Mesothelial cell of epicardium (in vitro differentiated cells): ENCODE measurements at places on chromosomes 16 and 17. TPM values are rescaled to one million over a fixed set of nuclear protein-coding genes. Genes with fewer than 3 reads are reported as not detected.

CA5A gene
- not detected in 3 replicates for total RNA-seq

MYH1 gene
- total RNA-seq = not detected in 3 replicates

PSME3IP1 gene
- 105 to 112 TPM (median 107 TPM) in 3 replicates for total RNA-seq

GRCh38 chr17:41402161-41402560 is 4.8 kb upstream of the KRT31 start:
- no peak for DNase-seq

- no peak for DNase-seq
Observed at GRCh38 chr16:1279945-1280589, 24.2 kb downstream of the TPSD1 start.

GRCh38 chr17:35875072-35875799 is 4.9 kb downstream of the CCL5 start:
- no peak for DNase-seq

GRCh38 chr17:17931159-17931558 is 41.0 kb downstream of the TOM1L2 start:
- no peak for DNase-seq

GRCh38 chr16:24568392-24568791 is 29.0 kb downstream of the RBBP6 start:
- no peak for DNase-seq

GRCh38 chr17:66675991-66676371 is 158.9 kb upstream of the CACNG5 start:
- DNase-seq = no peak

- DNase-seq = no peak
Observed at GRCh38 chr16:82699711-82700495, 73.1 kb downstream of the CDH13 start.

GRCh38 chr17:75888484-75888883 is 8.3 kb downstream of the TRIM65 start:
- DNase-seq = no peak
